ENCODE measurements at places on chromosomes 6 and 20.
A peak's percentile ranks its signal among the peaks of the same experiment; 100 is the strongest.

DNA sequence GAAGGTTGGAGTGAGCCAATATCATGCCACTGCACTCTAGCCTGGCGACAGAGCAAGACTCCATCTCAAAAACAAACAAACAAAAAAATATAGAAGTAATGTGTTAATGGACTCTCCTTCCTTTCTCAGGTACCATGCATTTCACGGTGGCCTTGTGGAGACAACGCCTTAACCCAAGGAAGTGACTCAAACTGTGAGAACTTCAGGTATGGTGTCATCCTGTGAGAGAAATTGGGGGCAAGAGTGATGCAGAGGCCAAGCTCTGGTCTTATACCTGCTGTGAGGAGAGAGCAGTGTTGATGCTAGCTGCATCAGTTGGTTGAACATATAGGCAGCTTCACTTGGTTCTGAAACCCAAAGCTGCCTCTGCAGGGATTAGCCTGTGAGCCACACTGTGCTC lies 6.2 kb downstream of the ITCH start:
- no peak for DNase-seq

- peak; percentile 13 for DNase-seq
Measured at GRCh38 chr6:89527634-89528033, 94.7 kb downstream of the ANKRD6 start.

- no peak for DNase-seq
Measured at GRCh38 chr20:40925829-40926510, 102.7 kb upstream of the TOP1 start.

DNA sequence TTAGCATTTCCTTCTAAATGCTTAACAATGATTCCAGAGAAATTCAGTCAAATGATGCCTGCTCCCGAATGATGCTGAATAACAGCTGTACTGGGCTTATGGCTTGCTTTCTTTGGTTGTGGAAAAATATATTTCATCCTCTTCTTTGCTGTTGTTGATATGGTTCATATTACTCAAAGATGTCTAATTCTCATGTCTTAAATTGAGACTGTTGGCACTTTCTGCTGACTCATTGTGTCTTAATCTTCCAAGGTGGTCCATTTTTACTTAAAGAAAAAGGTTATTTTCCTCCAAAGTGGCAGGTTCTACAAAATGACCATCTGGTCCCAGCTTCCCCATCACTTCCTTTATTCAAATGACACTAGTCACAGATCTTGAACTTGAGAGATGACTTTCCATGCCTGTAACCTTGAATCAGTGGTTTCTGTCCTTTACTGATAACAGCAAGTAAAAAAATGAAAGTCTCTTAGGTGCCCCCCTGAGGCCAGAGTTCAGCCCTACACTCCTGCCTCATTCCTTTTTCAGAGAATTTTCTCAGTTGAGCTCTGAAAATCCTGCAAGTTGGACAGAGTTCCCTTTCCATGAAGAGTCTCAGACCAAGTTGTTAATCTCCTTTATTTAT lies 6.9 kb downstream of the SNAP25 start:
- DNase-seq, result no peak

DNA sequence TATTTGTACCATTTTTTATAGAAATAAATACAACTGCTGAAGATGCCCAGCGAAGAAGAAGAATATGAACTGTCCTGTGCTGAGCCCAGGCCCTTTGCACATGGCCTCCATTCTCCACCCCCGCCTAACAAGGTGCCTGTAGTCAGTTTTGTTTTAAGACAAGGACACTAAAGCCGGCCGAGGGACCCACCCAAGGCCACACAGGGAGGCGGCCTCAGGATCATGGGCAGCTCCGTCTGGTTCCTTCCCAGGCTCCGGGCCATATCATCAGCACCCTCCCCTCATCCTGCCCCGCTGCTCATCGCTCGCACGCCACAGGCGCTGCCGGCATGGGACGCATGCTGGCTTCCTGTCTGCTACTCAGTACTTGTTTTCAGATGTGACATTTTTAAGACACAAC lies 21.3 kb downstream of the PSMG4 start:
- no peak for DNase-seq

DNA sequence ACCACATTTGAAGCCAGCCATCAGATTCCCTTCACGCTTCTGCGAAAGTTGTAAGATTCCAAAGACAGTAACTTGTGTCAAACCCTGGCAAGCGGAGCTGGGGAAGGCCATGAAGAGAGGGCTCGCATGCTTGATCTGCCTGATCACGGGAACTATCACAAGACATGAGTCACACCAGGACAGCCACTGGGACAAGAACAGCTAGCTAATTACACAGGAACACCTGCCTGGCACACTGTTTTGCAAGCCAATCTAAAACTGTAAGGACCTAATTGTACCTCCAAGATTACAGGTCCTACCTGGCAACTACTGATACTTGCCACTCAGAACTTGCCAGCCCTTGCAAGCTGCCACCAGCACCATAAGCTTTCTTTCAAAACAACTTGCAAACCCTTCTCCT lies 289.3 kb downstream of the KIF16B start:
- DNase-seq, result no peak

- no peak for DNase-seq
Measured at GRCh38 chr6:32070814-32071543, 32.8 kb downstream of the CYP21A2 start.

Data from central memory CD4-positive, alpha-beta T cell (primary cell).